NCI-H1417 treated with DMSO at 0.1 percent for 48 hours (cell line): ENCODE measurements at places on chromosomes 11 and 22.

DNA sequence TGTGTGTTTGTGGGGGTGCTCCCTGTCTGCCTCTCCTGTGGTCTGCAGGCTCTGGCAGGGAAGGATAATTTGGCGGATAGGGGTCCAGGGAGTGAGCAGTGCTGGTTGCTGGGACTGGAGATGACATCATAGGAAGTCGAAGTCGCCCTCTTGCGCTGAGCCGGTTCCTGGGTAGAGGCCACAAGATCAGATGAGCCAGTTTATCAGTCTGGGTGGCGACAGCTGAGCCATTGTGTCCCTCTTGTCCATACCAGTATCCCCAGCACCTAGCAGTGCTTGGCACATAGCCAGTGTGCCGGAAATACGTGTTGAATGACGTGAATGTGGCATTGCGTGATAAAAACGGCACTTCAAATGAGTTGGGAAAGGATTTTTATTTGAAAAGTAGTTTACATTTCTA, 9.8 kb downstream of the APOL5 start:
- DNase-seq, result no peak

GRCh38 chr11:109526061-109526460, 104.1 kb downstream of the C11orf87 start:
- DNase-seq, result no peak

DNA sequence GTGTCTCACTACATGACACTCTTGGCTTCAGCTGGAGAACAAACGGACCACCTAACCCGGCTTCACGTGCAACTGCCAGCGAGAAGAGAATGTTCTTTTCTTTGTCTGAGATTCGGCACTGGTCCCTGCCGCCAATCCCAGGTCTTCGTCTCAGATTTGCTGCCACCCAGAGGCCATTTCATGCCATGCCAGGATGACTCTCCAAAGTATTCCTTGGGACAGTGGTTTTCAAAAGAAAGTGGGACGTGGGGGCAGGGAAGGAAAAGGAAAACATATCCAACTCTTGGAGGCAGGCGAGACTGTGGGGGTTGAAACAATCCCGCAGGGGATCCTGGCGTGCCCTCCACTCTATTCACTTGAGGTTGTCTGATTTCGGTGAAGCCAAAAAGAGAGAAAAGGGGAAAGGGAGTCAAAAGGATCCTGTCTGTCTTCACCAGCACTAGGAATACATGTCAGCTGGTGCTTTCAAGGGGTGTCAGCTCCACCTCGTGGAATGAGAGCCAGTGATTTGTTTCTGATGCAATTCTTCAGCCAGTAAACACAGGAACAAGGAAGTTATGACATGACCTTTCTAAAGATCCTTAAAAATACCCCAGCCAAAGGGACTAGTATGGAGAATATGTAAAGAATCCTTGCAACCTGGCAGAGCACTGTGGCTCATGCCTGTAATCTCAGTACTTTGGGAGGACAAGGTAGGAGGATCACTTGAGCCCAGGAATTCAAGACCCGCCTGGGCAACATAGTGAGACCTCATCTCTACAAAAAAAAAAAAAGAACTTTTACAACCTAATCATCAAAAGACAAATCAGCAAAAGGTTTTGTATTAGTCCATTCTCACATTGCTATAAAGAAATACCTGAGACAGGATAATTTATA, 41.0 kb upstream of the APLNR start:
- peak; percentile 14 for DNase-seq

DNA sequence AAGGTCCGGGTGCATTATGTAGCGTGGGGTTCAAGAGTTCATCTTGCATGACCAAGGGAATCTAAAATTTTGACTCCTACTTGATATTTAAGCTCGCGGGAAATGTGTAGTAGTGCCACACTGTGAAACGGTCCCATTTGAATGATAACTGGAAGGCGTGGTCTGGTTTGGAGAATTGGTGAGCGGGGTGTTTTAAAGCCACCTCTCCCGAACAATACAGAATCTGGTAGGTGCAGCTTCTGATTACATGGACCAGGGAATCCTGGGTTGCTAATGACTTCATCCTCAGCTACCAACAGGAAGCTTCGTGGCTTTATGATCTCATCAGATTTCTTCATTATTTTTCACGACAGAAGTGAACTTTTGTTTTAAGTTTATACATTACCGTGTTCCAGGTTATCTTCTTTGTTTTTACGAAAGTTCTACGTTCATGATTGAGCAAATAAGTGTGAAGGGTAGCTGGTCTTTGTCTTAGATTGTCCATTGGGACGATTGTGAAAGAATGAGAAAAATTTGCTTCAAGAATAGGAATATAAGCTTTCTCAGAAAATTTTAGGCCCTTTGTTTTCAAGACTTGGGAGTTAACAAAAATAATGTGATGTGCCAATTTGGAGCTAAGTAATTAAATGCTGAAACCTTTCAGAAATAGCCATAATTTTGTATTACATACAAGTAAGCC, 1.7 kb downstream of the QSER1 start:
- peak; percentile 44 for DNase-seq

DNA sequence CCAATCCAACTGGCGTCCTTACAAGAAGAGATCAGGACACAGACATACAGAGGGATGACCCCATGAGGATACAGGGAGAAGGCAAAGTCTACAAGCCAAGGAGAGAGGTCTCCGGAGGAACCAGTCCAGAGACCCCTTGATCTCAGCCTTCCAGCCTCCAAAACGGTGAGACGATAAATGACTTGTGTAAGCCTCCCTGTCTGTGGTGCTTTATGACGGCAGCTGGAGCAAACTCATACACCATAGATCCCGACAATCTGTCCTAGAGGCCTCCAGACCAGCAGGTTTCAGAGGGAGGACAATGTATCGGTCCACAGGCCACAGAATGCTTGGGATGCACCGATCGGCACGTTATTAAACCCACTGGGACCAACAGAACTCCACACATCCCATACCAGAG, 383.3 kb downstream of the SHANK2 start:
- no peak for DNase-seq

DNA sequence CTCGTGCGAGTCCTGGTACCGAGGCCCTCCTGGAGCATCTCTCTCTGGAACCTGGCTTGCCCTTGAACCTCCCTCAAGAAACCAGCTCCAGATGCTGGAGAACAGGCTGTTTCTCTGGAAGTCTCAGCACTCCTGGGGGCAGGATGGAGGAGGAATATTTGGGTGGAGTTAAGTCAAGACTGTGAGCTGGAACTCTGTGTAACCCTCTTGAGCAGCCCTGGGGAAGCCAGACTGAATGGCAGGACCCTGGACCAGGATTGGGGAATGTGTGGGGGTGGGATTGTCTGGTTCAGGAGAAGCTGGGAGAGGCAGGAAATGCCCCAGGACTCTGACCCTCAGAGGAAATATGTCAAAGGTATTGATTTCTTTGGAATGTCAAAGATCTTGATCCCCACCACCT, 7.7 kb downstream of the CREB3L1 start:
- DNase-seq, result no peak

DNA sequence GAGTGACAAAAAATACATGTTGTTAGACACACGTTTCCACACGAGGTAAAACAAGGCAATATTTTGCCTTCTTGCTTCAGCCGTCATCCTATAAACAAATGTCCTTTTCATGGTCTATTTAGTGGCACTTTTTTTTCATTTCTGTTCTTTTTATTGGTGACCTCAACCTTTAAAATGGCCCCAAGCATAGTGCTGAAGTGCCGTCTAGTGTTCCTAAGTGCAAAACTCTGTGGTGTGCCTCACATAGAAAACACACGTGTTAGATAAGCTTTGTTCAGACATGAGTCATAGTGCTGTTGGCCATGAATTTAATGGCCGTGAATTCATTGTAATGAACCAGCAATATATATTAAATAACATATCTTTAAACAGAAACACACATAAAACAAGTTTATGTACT, 15.6 kb downstream of the OVCH2 start:
- DNase-seq, result no peak

GRCh38 chr11:68840661-68841653, 759 bp downstream of the CPT1A start:
- DNase-seq, result no peak

- DNase-seq, result no peak
Measured at GRCh38 chr11:57867966-57868365, 106.4 kb downstream of the CTNND1 start.

DNA sequence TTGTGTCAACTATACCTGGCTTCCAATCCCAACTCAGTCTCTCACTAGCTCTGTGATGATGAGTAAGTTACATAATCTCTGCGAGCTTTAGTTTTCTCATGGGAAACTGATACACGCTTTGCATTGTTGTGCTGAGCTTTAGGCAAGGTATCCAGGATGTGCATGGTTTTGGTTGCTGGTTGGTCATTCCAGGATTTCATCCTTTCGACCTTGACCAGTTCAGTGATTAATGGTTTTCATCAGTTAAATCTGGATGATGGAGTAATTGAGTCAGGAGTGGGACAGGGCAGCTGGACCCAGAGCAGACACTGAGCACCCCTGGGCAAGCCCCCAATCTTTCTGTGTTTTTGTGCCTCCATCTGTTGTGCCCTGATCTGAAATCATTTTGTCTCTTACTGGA, 417.3 kb upstream of the CADM1 start:
- no peak for DNase-seq

DNA sequence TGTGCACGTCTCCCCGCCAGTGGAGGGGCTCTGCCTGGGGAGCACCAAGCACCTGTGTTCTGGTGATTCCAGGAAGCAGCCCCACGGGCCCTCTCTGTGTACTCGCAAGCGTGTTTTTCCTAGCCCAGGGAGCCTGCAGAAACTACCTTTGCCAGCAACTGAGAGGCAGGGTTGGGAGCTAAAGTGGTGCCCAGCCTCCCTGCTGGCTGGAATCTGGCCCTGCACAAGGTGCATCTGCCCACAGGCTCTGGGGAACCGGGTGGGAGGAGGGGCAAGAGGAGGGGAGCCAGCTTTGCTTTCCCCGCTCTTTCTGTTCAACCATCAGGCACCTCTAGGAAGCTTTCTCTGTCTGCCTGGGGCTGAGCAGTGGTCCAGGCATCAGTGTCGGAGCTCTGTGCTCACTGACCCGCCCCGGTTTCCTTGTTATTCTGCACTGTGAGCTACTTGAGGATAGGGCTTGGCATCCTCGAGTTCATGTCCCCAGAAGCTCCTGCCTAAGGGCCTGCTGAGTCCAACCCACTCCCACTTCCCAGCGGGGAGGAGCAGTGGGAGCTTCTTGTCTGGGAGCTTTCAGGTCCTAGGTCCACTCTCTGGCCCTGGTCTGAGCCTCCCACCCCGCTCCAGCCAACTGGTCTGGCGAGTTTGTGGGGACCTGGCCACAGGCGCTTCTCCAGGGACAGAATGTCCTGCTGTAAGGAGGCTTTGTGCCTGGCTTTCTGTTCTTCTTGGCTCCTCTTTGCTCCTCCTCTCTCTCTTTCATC, 14.9 kb downstream of the DAGLA start:
- DNase-seq, result no peak

DNA sequence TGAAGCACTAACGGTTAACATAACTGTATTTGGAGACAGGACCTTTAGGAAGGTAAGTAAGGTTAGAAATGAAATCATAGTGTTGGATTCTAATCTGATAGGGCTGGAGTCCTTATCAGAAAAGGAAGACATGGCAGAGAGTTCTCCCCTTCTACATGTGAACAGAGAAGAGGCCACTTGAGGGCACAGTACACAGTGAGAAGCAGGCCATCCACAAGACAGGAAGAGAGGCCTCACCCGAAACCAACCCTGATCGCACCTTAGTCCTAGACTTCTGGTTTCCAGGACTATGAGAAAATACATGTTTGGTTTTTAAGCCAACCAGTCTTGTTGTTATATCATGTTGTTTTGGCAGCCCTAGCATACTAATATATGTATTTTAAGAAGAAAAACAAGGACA, 170.0 kb downstream of the LRRC4C start:
- DNase-seq, result no peak

DNA sequence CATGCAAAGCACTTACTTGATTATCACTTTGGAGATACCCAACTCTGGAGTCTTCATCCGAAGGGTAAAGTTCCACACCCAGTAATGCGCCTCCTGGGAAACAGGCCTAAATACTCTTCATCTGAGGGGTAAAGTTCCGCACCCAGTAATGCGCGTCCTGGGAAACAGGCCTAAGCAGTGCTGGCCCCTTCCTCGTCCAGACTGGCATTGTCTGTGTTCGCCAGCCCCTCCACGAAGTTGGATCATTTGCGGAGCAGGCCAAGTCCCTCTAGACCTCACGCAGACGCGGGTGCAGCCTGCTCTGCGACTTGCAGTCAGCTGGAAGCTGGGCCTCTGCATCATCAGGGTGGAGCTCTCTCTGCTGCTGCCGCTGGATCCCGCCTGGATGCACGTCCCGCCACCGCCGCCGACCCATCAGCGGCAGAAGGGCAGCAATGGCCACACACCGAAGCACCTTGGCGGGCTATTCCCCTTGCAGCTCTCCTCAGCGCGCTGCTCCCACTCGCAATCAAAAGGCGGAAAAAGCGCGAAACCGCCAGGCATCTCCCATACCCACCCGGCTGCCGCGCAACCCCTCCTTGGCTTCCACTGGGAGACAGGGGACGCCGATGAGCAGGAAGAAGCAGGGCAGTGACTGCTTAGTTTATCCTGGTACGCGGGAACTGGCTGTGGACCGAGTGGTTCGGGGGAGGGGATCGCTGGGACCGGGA, 34.1 kb upstream of the GLYATL1 start:
- DNase-seq, result peak; percentile 12

DNA sequence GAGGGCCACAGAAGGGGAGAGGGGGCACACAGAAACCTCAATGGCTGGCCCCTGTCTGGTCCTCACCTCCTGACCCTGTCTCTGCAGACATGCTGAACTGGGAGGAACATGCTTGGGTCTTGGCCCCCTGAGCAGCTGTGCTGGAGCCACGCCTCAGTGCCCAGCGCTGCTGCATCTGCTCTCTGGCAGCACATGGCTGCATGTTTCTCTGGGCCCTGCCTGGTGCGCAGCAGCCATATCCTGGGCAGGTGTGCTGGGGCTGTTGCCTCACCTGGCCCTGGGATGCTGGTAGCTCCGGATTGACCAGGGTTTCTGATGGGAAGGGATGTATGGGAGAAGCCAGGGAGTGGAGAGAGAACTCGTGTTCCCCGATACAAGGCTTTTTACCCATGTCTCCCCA, 248.0 kb downstream of the ST3GAL4 start:
- no peak for DNase-seq

GRCh38 chr22:41261541-41262249, 21.0 kb upstream of the CHADL start:
- no peak for DNase-seq

GRCh38 chr22:22710719-22711531, 66.5 kb downstream of the GGTLC2 start:
- no peak for DNase-seq

DNA sequence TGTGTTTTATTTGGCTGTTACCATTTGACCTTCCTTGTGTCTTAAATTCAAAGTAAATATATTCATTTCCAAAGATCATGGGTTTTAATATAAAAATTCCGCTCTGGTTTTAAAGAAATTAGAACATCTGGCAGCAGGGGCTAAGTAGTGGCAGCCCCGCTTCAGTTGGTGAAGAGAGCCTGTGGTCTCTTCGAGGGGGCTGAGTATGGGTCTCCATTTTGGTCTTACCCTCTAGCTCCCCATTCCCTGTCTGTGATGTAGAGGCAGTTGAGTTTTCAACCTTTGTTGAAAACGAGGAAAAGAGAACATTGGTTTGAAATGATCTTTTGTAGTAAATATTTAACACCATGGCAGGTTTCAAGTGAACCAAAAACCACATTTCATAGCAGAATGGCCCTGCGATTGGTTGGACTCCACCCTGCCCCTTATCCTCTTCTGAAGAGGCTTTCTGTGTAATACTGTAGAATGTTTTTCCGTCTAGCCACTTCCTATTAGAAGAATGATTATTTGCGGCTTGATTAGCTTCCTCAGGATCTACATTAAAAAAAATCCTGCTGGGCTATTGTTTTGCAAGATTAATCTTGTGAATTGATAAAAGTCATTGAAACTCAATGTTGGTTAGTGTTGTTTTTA, 17.7 kb downstream of the APLP2 start:
- no peak for DNase-seq
